ENCODE measurements at places on chromosomes 3 and 15.

GRCh38 chr3:137770835-137771399 lies 6.8 kb downstream of the SOX14 start:
- DNase-seq, result peak; percentile 56

DNA sequence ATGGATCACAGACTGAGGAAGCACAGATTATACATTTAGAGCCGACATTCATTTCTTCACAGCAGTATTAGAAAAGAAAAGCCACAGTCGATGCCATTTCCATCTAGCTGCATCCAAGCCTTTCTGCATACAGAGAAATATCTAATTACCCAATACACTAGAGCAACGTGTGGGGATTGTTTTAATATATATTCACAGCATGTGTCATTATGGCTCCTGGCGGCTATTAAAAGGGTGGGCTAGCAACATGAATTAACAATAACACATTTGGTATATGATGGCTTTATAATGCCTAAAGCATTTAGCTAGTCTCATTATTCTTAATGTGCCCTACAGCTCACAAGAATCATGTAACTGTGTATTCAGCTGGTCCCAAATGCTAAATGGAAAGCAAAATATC lies 1030.5 kb downstream of the FHIT start:
- DNase-seq, result no peak

- DNase-seq, result no peak
These were observed 785.5 kb upstream of the ARRDC4 start for GRCh38 chr15:97174886-97175540.

DNA sequence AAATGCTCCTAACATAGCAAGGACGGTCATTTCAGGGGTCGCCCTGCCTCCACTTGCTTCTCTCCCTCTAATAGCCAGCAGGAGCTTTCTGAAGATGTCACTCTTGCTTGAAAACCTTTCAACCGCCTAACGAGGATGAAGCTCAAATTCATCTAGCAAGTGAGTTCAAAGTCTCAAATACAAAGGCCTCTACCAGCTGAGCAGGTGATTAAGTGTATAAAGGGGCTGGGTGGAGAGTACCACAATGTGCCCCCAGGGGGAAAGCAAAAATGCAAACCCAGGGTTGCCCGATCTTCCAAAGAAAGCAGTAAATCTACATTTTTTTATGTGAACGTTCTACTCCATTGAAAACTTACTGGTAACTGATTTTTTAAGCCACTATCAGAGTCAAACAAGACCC lies 50.4 kb upstream of the GRIP2 start:
- DNase-seq, result no peak

DNA sequence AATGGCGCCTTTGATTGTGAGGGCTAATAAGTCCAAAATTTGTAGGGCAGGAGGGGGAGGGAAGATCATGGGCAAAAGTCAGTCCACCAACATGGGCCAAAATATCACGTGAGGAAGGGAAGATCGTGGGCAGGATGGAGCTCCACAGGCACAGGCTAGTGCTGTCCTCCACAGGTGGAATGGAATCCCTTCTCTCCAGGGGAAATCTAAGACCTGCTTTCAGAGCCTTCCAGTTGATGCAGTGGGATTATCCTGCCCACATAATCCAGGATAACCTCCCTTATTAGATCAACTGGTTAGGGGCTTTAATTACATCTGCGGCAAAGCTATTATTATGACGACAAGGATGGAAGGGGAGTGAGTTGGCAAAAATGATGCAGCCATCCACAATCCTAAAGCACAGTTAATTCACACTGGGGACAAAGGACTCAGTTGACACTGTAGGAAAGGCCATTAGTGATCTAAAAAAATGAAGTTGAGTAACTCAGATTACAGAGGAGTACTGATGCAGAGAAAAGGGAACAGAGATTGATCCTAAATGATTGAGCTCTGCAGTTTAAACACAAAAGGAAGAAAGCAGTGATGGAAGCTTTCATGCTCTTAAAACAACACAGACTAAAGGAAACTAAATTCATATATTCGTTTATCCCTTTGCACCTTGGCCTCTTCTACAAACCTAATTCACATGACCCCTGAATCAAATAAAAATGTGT lies 159.8 kb downstream of the AKAP13 start:
- no peak for DNase-seq

DNA sequence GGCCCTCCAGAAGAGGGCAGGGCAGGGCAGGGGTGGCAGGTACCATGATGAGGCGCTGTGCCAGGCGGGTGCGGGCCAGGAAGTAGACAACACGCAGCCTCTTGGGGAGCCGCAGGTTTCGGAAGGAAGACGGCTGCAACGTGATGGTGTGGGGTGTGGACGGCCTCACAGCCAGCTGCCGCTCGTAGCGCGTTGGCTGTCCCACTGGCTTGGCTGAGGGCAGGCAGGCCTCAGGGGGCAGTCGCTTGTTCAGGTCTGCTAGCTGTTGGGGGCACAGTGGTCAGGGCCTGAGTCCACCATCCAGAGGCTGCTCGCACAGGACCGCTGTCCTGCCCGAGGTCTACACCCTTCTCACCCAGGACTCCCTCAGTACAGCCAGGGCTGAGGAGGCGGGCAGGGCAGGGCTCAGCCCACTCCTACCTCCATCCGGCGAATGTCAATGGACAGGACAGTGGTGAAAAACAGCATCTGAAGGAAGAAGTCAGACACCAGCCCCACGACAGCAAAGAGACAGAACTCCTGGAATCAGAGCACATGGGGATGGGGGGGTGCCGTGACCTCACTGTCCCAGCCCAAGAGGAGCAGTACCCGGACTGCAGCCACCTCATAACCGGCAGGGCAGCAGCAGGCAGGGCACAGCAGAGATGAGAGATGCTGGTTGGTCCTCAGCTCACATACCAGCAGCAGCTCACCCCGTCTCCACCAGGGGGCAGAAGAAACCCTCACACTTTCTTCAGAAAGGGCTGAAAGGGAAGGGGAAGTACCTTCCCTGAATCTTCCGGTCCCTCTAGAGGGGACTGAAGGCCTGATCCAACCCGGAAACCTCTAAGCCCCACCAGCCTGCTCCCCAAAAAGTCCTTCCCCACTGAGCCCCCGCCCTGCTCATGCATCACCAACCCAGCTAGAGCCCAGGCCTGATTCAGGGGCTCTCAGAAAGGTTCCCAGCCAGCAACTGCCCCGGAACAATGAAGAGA lies 40.0 kb downstream of the PTPN23 start:
- DNase-seq, result peak; percentile 30

GRCh38 chr3:101223016-101223415 lies 97.4 kb downstream of the IMPG2 start:
- no peak for DNase-seq

GRCh38 chr3:141201122-141201521 lies 30.5 kb upstream of the PXYLP1 start:
- no peak for DNase-seq

DNA sequence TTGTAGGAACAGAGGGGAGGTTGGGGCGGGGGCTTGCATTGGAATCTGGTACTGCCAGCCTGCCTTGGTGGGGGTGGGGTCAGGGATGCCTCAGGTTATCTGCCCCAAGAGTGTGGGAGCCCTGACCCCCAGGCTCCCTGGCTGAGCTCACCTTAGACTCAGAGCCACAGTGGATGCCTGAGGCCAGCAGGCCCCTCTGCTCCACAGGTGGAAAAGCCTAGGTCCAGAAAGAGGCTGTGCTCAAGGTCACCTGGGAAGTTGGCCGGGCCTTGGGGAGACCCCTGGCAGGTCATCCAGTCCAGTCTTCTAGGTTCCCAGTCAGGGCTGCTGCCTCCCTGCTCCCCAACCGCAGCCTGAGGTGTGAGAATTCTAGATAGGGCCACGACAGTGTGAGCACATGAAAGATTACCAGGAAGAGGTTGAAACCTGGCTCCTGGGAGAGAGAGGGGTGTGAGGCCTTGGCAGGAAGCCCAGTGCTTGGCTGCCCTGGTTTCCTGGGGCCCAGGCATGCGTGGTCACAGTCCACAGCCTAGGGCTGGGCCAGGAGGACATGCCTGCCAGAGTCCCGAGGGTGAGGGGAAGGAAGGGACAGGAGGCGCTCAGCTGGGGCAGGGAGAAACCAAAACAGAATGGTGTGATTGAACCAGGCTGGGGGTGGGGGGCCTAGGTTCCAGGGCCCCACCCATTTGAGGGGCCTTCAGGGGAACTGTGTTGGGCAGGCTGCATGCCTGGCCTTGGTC lies 4.9 kb downstream of the HDAC11 start:
- peak; percentile 18 for DNase-seq

DNA sequence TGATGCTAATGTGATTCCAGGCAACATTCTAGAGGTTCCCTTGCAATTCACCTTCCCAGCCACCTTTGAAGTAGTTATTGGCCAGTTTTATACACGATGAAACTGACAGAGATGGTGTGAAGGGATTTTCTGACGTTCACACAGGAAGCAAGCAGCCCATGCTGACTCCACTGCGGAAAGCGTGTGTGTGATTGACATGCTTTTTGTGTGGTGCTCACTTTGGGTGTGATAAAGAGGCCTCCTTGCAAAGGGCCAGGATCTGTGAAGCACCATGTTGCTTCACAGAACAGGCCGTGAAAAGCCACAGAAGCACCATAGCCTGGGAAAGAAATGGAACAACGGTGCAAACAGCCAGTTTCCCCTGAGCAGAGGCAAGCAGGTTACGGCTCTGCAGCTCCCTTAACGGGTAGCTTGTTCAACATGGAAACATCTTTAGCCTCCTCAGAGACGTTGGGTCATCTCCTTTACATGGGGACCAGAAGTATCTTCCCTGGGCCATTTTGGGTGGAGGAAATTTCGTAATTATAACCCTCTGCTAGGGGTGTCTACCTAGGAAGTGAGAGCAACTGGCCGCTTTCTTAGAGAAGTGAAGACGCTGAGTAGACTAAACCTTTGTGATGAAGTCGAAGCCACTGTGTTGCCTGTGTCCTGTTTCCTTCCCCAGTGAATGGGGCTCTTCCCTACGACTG lies 108.5 kb downstream of the APBA2 start:
- DNase-seq, result no peak

DNA sequence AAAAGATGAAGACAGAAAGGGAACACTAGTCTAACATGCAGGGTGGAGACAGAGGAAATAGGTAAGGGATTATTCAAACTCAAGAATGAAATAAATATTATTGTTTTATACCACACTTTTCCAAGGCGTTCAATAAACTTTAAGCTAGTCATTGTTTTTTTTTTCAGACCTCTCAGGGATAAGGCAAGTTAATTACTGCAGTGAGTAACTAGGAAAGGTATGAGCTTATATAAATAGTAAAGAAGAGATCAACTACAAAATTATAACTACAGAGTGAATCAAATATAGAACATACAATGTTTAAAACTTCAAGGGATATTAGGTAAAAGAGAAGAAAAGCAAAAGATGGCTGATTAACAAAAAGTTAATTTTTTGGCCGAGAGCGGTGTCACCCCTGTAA lies 31.5 kb upstream of the XXYLT1 start:
- no peak for DNase-seq

- DNase-seq, result no peak
These were observed 148.4 kb downstream of the PGPEP1L start for GRCh38 chr15:98859149-98859548.

GRCh38 chr3:107816107-107816506 lies 274.7 kb downstream of the CD47 start:
- no peak for DNase-seq

- DNase-seq, result no peak
These were observed 54.3 kb downstream of the RAB7A start for GRCh38 chr3:128780101-128780837.

- DNase-seq, result no peak
These were observed 23.2 kb downstream of the SPTBN5 start for GRCh38 chr15:41870689-41871081.

GRCh38 chr3:4656059-4656458 lies 162.9 kb downstream of the ITPR1 start:
- peak; percentile 28 for DNase-seq

- peak; percentile 54 for DNase-seq
These were observed 596.7 kb downstream of the FGF12 start for GRCh38 chr3:192130534-192131132.

GRCh38 chr3:156620901-156621300 lies 53.5 kb upstream of the TIPARP start:
- no peak for DNase-seq

DNA sequence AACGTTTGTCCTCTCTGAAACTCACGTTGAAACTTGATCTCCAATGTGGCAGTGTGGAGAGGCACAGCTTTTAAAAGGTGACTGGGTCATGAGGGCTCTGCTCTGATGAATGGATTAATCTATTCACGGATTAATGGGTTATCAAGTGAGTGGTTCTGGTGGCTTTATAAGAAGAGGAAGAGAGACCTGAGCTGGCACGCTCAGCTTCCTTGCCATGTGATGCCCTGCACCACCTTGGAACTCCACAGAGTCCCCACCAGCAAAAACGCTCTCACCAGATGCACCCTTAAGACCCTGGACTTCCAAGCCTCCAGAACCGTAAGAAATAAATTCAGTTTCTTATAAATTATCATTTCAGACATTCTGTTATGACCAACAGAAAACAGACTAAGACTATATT lies 2.6 kb downstream of the PPP1R2 start:
- DNase-seq, result no peak

- DNase-seq, result no peak
These were observed 24.7 kb downstream of the MINDY2 start for GRCh38 chr15:58795825-58796224.

- no peak for DNase-seq
These were observed 4.3 kb downstream of the PRKCI start for GRCh38 chr3:170226426-170226960.

DNA sequence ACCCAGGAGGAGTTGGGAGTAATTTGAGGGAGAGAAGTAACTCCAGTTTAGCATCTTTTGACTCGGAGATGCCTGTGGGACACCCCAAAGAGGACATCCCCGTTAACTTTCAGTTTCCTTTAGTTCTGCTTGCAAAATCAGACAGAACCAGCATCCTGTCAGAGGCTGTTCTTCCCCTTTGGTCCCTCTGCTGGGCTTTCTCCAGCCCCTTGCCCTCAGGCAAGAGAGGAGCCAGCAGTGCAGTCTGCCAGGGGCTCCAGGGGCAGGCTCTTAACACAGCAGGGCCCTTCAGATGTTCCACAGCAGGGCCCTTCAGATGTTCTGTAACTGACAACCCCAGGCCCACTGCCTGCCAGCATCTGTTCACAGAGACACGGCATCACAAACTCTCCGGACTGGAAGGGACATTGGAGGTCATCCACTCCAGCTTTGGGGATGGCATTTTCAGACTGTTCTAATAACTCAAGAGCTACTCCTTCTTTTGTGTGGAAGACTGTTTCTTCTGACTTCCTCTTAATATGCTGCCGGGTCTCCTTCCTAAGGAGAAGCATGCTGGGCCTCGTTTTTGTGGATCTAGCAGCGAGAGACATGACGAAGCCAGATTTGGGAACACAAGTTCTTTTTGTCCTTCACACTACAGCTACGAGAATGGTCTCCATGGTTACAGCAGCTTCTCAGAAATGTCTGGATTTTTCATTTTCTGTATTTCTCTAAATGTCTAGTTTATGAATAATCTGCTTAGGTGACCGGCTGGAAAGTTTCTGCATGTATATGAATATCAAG lies 51.9 kb downstream of the KY start:
- DNase-seq, result no peak
